ENCODE measurements at places on chromosomes 7 and 10. TPM values are rescaled to one million over a fixed set of nuclear protein-coding genes. Genes with fewer than 3 reads are reported as not detected.

The ATOH7 gene
- under 0.01 TPM for total RNA-seq

The NXPH1 gene
- total RNA-seq = not detected

The CCDC3 gene
- total RNA-seq = 3.7 TPM

The SEMA3C gene
- 178 TPM for total RNA-seq

DNA sequence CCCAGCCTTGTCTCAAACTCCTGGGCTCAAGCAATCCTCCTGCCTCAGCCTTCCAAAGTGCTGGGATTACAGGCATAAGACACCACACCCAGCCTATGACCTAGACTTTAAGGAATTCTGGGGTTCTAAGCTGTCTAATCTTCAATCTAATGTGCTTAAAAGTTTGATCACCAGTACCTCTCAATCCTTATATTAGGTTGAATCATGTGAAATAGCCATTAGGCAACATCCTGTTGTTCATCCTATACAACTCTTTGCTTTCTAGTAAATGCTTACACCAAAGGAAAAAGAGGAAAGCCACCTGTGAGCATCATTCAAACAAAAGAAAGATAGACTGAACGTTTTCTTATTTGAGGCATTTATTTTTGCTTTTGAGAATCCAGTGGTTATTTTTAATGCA lies 56.0 kb downstream of the ATOH7 start:
- DNase-seq = peak; percentile 63

- DNase-seq = no peak
These were observed 45.7 kb upstream of the ADGRA1 start for GRCh38 chr10:133042061-133042460.

DNA sequence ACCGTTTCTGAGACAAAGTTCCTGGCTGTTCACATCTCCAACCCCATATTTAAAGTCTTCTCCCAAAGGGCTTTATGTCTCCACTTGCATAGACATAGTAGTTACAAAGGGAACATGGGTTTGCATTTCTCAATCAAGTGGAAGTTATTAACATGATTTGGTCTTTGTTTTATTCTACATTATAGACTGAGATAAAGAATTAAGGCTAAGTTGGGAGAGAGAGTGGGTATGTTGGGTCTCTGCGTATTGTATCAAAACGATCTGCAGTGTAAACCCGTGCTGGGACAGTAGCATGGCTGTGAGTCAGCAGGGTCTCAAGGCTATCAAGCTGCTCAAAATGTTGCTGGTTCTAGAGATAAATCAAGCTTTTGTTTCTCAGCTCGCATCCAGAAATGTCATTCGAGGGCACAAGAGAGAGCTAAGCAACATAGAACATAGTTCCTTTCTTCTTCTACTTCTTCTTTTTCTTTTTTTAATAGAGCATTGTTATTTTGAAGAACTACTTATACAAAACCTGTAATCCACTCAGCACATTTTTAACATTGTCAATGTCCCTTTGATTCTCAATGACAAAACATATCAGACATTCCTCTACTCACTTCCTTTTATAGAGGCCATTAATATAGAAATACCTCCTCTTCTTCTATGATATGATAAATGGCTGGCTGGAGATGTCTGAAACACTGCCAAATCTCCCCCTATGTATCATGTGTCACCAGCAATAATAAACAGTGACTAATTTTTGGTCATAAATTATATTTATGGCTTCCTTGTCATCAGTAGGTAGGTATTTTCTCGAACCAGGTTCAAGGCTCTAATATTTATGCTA lies 34.5 kb upstream of the RHOBTB1 start:
- DNase-seq = peak; percentile 78

GRCh38 chr10:58830697-58831096 lies 318.0 kb downstream of the BICC1 start:
- DNase-seq = no peak

DNA sequence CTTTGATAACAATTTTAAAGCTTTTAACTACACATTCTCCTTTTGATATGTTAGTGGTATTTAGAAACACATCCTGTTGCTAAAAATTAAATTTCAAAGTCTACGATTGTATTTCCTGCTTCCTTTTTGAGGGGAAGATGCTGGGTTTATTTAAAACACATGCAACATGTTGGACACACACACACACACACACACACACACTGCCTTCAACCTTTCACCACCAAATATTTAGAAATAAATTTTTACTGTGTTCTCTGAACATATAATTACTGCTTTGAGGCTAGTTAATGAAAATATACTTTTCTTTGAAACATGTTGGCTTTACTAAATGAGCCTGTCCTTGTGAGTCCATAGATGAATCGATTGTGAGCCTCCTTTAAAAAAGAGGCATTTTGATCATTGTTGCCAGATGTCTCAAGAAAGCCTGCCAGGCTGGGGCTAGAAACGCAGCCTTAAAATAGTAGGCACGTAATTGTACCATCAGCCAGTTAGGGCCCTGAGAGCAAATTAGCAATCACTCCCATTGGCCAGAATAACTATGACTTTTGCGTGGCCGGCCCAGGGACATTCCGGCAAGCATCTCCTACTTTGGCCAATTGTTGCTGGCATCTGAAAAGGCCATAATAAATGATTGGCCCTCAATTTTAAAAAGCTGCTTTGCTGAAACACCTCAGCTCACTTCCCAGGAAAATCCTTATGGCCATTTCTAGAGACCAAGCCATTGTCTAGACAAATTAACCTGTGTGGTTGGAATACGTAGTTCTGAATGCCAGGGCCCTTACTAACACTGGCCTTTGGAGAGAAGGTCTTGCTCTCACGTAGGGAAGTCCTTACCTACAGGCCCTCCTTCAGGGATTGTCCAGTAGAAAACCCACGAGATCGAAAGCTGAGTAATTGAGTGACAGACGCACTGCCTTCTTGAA lies 9.9 kb upstream of the TEX36 start:
- DNase-seq = peak; percentile 35

- no peak for DNase-seq
These were observed 66.5 kb downstream of the DIP2C start for GRCh38 chr10:623014-623413.

DNA sequence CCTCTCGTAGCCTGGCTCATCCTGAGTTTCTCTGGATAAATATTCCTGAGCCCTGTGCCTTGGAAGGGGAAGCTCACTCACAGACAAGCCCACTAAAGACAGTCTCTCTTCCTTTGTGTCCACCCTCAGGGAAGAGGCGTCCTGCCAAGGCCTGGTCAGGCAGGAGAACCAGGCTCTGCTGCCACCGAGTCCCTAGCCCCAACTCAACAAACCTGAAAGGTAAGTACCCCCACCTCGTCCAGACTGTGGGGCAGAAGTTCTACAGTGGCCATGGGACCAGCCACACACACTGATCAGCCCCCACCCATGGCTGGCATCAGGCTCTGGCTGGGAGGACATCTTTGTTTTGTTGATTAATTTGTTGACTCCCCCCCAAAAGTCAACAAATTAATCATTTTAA lies 2.8 kb downstream of the GPR15LG start:
- no peak for DNase-seq

DNA sequence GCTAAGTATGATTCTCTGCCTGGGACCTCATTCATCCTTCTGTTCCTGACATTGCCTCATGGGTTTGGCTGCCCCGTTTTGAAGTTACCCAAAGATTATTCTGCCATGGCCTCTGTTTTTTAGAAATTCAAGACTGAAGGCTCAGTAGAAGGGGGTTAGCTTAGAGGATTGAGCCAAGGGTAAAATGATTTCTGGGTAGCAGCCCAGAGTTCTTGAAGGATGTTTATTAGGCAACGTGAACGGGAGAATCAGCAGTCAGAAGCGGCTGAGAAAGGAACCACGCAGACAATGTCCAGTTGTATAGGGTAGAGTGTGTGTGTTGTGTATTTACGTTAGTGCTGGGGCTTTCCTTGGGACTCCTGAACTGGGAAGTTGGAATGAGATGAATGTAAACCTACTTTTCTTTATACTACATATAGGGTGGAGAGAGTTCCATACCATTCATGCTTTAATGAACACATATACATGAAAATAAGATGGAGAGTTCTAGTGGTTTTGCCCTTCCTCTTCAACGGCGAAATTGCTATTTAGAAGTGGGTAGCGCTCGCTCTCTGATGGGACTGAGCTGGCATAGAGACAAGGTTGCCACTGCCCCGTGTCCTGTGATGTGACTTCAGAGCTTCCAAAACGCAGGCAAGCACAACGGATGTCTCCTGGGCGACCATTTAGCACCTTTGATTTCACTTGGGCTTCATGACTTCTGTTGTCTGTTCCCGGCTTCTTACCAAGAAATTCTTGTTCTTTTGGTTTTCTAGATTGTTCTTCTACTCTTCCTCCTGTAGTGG lies 35.0 kb upstream of the IL15RA start:
- no peak for DNase-seq

GRCh38 chr10:118266098-118266748 lies 75.9 kb downstream of the FAM204A start:
- DNase-seq = no peak

GRCh38 chr10:44166441-44166840 lies 218.5 kb downstream of the CXCL12 start:
- DNase-seq = no peak

- peak; percentile 95 for DNase-seq
These were observed 2.6 kb downstream of the ZNF655 start for GRCh38 chr7:99560834-99561736.

DNA sequence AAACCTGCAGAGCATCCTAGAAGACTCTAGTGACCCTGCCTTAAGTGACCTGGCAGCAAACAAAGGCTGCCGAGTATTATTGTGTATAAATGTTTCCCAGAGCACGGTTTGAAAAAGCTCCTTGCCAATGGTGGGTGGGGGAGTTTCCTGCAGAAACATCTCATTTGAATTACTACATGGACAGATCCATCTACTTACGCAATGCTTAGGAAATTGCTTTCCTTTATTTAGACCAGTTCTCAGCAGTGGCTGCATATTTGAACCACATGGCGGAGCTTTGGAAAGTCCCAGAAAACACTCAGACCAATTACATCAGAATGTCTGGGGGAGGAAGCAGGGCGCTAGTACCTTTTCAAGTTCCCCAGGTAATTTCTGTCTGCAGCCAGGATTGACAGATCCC lies 560.9 kb downstream of the SDK1 start:
- peak; percentile 76 for DNase-seq

- no peak for DNase-seq
These were observed 107.5 kb upstream of the NPS start for GRCh38 chr10:127441350-127442219.

DNA sequence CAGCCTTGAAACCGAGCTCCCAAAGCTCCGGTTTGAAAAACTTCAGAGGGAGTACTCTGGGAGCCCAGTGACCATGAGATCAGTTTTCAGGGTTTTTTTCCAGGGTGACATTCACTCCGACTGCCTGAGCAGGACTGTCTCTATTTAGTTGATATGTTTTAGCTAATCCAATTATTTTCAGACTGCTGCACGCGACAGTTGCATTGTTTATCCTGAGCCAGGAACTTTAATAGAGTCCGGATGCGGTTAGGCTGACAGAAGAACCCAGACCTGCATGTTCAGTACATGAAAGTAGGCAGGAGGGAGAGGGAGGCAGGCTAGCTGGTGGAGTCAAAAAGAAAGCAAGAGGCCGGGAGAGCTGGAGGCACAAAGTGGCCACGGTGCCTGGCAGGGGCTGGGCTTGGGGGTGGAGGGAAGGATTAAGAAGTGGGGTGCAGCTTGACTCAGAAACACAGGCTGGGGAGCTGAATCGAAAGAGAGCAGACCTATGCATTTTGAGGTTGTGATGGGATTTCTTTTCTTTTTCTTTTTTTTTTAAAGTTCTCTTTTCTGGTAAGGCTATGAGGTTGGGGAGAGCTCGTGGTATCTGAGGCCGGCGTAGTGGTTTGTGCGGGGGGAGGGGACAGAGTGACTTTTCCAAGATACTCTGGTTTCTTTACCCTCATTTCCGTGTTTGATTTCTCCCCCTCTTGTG lies 5.7 kb downstream of the GATA3 start:
- DNase-seq = no peak

GRCh38 chr7:40299097-40299496 lies 164.3 kb downstream of the SUGCT start:
- peak; percentile 89 for DNase-seq

DNA sequence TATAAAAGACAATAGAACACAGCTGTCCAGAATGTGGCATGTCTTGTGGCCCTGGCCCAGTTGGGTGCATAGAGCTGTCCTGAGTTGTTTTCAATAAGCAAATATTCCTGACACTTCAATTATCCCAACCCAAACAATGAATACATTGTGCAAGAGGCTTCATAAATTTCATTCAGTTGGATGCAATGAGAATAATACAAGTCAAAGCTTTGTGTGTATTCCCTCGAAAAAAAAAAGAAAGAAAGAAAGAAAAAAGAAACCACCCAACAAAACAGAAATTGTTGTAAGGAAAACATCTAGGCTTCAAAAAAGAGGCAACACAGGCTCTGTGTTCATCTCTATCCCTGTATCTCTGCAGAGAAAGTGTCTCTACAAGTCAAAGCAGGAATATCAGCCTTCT lies 138.7 kb upstream of the ADO start:
- DNase-seq = no peak

GRCh38 chr10:92993699-92994272 lies 66.8 kb upstream of the CYP26C1 start:
- DNase-seq = no peak

Measured in bronchial epithelial cell (primary cell).